ENCODE measurements at places on chromosomes 5 and 9.

DNA sequence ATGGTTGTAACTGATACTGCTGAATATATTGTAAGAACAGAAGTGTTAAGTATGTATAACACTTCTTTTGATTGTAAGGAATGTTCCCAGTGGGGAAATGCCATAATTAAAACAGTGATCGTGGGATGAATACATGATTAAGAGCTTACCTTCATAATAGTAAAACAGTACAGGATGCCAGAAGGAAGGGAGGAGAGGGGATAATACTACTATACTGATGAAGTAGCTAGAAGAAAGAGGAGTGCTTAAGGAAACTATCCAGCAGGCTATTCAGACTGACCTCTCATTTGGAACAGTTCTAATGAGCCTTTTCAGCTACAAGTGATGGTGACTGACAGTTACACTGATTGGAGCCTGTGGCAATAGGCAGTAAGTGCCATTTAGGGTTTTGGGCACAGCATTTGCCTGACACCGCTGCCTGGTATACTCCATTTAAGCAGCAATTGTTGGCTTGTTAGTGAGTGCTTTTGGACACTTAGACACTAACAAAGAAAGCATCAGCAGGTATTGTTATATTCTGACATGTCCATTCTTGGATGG lies 33.8 kb upstream of the KDM4C start:
- DNase-seq = no peak

DNA sequence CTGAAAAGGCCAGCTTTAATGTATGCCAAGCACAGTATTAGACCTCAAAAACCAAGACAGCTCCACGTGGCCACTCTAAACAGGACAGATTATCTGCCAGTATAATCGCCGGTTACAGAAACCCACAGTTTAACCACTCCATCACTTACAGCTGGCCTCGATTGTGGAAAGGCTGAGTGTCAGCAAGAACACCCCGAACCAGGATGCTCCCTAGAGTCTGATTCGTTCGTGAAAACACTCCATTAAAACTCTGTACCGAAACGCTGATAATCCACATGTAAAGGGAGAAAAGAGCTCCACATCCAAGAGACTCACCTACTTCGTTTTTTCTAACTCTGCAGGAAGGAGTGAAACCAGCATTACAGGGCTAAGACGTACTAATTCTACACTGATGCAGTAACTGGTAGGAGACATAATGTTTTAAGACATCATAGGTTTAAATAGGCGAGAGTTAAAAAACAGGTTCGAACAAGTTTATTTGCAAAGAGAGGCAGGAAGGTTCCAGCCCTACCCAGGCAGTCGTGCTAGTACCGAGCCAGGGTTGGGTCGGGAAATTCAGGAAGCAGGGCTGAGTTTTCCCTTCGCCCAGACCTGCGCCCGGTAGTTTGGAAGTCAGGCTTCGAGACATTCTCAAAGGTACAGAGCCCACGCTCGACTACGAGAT lies 949 bp downstream of the SERINC5 start:
- no peak for DNase-seq

DNA sequence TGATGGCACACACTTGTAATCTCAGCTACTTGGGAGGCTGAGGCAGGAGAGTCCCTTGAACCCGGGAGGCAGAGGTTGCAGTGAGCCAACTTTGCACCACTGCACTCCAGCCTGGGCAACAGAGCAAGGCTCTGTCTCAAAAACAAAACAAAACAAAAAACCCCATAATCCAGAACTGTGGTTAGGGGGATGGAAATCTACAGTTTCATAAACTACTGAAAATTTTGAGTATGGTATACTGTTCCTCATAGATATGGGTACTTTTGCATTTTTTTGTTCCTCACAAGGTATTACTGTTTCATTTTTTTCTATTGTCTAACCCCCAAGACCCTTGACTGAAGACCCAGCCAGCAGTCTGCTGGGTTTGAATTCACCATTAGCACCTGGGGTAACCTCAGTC lies 52.2 kb upstream of the MAP3K1 start:
- no peak for DNase-seq

- DNase-seq = no peak
Observed at GRCh38 chr5:40813698-40814281, 15.6 kb upstream of the PRKAA1 start.

GRCh38 chr5:74534397-74535129 lies 106.0 kb downstream of the ENC1 start:
- no peak for DNase-seq

DNA sequence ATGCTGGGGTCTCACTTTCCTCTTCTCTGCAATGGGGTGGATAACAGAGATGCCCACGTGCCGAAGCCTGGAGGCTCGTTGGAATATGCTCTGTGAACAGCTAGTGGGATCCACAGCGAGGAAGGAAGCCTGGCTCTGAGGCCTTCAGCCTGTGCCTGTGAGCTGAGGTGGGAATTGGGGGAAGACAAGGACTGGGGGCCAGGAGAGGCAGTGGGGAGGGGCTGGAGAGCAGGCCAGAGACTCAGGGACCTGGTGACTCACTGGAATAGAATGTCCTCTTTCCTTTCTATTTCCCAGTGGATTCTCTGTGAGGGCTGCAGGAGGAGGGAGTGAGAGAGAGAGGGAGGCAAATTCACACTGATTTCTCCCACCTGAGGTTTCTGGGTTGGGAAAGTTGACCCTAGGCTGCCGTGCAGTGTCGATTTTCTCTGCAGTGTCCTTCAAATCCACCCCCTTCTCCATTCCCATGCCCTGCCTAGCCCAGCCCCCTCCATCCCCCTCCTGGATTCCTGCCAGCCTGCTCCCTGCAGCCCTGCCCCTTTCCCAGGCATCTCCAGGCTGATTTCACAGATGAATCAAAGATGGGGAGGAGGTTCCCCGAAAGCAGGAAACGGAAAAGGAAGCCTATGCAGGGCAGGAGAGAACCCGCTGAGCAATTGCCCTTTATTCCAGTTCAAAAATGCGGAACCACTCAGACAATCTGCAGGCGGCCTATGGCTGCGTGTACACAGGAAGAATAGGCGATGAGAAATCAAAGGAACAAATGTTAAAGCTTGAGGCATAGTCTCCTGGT lies 1.4 kb upstream of the SPAAR start:
- no peak for DNase-seq

DNA sequence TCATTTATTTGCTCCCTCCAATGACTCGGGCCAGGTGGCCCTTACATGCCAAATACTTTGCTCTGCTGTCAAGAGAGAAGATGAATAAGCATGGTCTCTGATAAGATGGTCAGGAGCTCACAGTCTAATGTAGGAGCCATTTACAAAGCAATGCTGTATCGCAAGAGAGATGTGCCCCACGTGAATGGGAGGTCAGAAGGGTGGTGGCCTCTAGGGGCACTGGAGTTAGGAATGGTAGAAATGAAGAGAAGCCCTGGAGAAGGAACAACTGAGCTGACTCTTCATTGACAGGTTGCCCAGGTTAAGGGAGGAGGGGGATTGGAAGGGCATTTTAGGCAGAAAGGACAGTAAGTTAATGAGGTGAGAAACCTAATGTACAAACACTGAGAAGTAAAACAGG lies 286.5 kb downstream of the KCTD16 start:
- DNase-seq = no peak

DNA sequence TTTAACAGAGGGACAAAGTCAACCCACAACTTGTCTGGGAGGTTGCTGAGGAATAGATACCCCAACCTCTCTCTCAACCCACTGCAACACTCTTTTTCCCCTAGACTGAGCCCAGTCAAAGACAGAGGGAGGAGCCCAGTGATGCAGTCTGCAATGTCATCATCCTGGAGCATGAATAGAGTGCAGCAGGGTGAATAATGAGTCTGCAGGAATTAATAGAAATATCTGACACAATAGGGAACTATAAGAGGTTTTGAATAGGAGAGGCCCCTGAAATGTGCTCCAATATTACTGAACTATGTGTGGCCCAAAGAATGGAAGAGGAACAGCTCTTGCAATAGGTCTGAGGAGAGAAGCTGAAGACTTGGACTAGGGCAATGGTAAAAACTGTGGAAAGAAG lies 59.1 kb downstream of the PDCD1LG2 start:
- no peak for DNase-seq

DNA sequence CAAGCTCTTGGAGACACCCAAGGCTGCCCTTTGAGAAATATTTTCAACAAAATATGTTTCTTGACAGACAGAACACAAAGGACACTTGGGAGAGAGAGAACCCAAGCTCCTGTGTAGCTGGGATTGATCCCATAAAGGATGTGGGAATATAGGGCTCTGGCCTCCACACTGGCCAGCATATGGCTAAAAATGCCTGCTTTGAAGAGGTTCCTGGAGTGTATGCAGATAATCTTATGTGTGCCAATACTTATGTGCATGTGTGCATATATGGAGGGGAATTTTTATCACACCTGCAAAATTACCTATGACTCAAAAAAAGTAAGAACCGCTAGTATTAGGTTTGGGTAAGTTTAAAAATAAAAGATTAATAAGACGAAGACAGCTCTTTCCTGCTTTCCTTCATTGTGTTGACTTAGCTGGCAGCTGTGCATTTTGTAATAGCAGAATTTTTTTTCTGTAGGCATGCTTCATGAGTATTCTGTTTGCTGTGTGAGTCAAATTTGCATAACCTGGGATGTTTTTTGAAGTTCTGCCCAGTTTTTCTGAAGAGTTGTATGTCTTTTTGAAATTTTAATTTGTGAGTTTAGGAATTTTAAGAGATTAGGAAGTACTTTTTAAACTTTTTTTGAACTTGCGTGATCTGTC lies 42.6 kb downstream of the HACD4 start:
- no peak for DNase-seq

GRCh38 chr5:122615146-122615545 lies 159.7 kb upstream of the SNX2 start:
- DNase-seq = no peak

DNA sequence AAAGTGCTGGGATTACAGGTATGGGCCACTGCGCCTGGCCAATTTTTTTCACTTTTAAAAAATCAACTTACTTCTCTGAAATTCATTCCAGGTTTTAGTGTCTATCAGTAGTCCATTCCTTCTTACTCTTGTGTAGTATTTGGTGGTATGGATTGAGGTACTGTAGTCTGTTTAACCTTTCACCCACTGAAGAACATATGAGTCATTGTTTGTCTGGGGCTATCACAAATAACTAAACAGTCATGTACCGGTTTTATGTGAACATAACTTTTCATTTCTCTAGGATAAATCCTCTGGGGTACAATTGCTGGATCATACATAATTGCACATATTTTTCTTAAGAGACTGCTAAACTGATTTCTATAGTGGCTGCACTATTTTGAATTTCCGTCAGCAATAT lies 1188.0 kb upstream of the CDH9 start:
- DNase-seq = no peak

- DNase-seq = no peak
Observed at GRCh38 chr5:153903321-153903720, 135.4 kb downstream of the FAM114A2 start.

- DNase-seq = no peak
Observed at GRCh38 chr5:74501674-74502478, 138.7 kb downstream of the ENC1 start.

- DNase-seq = no peak
Observed at GRCh38 chr5:160213537-160213936, 15.8 kb upstream of the FABP6 start.

DNA sequence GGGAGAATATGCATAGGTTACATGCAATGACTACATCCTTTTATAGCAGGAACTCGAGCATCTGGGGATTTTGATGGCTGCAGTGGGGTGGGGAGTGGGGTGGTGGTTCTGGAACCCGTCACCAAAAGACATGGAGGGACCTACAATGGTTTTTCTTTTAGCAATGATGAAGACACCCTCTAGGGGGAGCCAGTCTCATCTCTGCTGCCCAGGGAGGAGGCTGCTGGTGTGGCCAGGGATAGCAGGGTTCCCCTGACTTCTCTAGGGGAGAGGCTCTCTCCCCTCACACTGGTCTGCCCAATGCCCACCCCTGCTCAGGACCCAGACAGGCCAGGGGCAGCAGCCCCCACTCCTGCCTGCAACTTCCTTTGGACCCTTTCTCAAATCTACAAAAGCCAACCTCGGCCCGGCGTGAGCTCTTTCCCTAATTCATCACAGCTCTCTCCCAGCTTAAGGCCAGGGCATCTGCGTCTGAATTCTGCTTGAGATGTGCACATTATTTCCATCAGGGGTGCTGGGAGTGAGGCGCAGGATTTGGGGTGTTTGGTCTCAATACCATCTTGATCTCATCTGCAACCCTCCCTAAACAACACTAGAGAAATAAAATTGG lies 73.6 kb upstream of the RETREG1 start:
- DNase-seq = no peak

DNA sequence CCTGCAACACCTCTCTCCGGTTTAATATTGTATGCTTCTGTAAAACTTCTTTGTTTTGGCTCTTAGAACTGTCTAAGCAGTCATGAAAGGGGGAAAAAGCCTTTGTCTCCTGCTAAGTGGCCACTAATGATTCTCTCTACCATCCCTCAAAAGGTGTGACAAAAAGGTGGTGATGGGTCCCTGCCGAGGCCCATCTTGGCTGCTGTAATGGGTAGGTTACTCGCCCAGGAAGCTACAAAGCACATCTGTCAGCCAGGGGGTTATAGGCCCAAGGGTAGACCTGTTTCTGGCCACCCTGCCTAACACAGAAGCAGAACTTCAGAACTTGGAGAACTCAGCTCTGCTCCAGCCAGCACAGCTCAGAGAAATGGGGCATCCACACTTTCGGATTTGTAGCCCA lies 1.6 kb downstream of the FAM219A start:
- no peak for DNase-seq

DNA sequence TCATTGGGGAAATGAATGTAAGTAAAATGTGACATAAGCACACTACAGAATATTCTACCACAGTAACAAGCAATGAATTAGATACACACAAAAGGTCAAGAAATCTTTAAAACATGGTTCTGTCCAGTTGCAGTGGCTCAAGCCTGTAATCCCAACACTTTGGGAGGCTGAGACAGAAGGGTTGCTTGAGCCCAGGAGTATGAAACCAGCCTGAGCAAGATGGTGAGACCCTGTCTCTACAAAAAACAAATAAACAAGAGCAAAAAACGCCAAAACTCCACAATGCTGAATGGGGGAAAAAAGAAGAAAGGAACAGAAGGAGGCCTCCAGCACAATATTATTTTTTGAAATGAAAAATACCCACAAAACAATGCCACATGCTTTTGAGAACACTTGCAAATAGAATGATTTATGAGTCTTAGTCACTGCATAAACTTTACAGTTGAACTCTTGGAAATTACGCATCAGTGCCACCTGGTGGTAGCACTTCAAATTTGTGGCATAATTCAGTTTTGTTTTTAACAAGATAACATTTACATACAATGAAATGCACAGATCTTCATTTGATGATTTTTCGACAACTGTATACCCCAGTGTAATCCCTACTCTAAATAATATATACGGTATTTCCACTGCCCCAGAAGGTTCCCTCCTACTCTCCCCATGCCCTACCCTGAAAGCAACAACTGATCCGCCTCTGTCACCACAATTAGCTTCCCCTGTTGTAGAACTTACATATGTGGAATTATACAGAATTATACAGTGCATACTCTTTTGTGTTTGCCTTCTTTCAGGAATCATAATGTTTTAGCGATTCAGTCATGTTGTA lies 14.4 kb upstream of the SPINK4 start:
- peak; percentile 67 for DNase-seq

DNA sequence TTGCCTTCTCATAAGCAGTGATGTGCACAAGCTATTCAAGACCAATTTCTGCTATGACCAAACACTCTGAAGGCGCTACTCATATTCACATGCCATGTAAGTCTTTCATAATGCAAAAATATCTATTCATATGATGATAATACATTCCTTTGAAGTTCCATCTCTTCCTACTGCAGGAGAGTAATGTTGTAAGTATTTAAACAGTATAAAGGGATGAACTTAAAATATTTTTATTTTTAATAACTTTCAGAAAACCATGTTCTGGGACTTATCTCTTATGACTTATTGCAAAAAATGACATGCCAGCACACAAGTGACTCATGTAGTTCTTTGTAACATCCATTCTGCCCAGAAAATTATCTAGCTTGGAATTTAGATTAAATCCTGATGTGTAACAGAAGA lies 376.4 kb downstream of the KCTD16 start:
- no peak for DNase-seq

- peak; percentile 58 for DNase-seq
Observed at GRCh38 chr9:95510709-95511615, 5.8 kb downstream of the PTCH1 start.
